ENCODE measurements at places on chromosomes 16 and 17. TPM values are rescaled to one million over a fixed set of nuclear protein-coding genes. Genes with fewer than 3 reads are reported as not detected.

DNA sequence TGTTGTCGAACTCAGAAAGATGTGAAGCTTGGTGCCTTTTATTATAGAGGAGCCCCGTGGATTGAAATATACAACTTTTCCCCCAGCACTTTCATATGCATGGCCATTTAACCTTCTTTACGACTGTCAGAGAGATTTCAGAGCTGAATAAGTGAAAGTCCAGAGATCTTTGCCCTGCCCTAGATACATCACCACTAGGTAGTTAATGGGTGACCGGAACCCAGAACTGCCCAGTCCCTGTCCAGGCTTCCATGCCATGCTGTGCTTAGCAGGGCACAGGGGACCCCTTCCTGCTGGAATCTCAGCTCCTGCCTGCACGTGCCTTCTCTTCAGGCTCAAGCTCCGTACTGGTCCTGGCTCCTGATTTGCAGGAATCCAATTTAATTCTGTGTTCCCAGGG is 32.2 kb downstream of the SRL start:
- H3K36me3 ChIP-seq = no peaks in the 10 kb centered on the region
- no peak overlapping the region for H3K4me3 ChIP-seq
- H3K27me3 ChIP-seq = no peaks in the 10 kb centered on the region

KRT27 gene
- not detected for total RNA-seq

DNA sequence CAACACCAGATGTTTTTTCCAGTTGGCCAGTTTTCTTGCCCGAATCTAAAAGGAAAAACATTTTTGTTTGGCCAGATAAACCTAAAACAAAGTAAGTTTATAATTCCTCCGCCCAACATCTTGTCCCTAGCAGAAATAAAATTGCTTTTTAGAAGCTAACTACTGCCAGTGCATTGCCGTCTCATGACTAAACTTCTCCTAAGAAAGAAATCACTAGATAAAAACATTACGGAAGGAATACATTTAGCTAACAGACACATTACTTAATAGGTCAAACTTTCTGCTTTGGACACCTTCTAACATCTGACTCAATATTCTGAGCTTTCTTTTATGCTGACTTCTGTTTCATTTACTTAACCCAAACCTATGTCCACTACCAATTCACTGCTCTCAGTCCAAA is 36.2 kb downstream of the FBXL20 start:
- peak overlapping the region; percentile 68 for H3K27ac ChIP-seq
- H3K36me3 ChIP-seq = no peaks in the 10 kb centered on the region
- no peak for DNase-seq
- H3K4me3 ChIP-seq = peak overlapping the region; percentile 27
- peaks cover 31% of the 10 kb centered on the region for H3K4me1 ChIP-seq
- no peaks in the 10 kb centered on the region for H3K27me3 ChIP-seq

- DNase-seq = no peak
- no peak overlapping the region for H3K4me3 ChIP-seq
- no peak overlapping the region for H3K27ac ChIP-seq
- H3K27me3 ChIP-seq = no peaks in the 10 kb centered on the region
Measured at GRCh38 chr17:57343717-57344116, 87.4 kb downstream of the MSI2 start.

DNA sequence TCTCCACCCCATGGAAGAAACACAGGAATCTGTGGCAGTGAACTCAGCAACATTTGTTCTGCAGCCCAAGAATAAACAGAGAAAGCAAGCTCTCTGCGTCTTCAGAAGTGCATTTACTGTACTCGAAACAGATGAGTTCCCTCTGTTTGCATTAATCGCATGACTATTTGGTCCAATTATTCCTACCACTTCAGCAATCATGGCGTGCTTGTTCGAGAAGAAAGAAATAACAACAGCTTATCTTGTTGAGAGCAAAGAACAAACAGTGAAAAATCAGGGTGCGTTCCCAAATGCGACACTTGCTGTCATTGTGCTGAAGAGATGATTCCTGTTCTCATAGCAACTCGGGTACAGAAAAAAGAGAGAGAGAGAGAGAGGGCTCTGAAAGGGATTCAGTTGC is 445.3 kb upstream of the MAF start:
- H3K27me3 ChIP-seq = no peaks in the 10 kb centered on the region
- no peak overlapping the region for H3K27ac ChIP-seq
- H3K4me3 ChIP-seq = no peak overlapping the region
- DNase-seq = no peak
- H3K36me3 ChIP-seq = no peaks in the 10 kb centered on the region

NPIPB13 gene
- 11.7 TPM for total RNA-seq
